Central memory CD8-positive, alpha-beta T cell (primary cell): ENCODE measurements at places on chromosomes 12 and 14.

- DNase-seq = no peak
Measured at GRCh38 chr12:24255920-24256665, 306.6 kb upstream of the SOX5 start.

GRCh38 chr14:31489691-31490090 lies 1.9 kb upstream of the GPR33 start:
- no peak for DNase-seq

DNA sequence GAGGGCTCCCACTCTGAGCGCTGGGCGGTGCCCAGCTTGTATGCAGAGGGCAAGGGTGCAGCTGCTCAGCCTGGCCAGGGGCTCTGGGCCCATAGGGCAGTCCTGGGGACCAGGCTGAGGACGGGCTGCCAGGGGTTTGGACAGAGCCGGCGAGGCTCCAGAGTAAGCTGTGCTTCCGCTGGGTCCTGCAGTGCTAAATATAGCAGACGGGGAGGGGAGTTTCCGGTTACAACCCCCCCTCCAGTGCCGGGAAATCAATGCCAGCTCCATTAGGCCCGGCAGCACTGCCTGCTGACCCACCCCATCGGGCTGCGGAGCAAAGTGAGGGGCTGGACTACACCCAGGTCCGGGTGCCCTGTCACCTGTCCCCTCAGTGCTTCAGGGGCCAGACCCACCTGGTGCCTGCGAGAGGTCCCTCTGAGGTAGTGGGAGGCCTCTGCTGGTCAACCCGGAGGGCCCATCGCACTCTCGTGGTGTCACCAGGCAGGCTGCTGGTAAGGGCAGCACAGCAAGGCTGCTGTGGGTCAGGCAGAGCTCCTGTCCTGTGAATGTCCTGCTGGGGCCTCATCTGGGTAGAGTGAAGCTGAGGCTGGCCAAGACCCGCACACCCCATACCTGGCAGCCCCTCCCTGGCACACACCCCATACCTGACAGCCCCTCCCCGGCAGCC lies 2.6 kb upstream of the JAG2 start:
- no peak for DNase-seq

- no peak for DNase-seq
Measured at GRCh38 chr12:81896771-81897170, 137.6 kb upstream of the PPFIA2 start.

GRCh38 chr14:76019676-76020075 lies 34.1 kb downstream of the IFT43 start:
- no peak for DNase-seq

- DNase-seq = no peak
Measured at GRCh38 chr14:33682760-33683159, 268.1 kb downstream of the EGLN3 start.

- DNase-seq = no peak
Measured at GRCh38 chr12:75205558-75205957, 4.1 kb downstream of the KCNC2 start.

GRCh38 chr14:27190296-27190695 lies 592.5 kb upstream of the NOVA1 start:
- no peak for DNase-seq

DNA sequence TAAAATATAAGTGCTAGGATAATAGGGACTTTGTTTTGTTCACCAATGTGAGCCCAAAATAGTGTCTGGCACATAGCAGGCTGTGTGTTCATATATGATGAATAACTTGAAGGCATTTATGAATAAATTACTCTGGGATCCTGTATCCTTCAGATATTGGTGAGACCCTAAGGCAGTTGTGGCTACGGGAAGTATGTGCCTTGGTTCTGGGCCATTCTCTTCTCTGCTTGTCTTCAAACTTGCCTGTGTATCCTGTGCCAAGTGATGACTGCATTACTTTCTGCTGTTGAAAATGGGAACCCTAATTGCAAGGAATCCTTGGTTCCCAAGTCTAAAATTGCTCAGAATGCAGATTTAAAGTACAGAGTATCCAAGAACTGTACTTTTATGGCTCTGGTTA lies 67.6 kb upstream of the KTN1 start:
- DNase-seq = no peak

DNA sequence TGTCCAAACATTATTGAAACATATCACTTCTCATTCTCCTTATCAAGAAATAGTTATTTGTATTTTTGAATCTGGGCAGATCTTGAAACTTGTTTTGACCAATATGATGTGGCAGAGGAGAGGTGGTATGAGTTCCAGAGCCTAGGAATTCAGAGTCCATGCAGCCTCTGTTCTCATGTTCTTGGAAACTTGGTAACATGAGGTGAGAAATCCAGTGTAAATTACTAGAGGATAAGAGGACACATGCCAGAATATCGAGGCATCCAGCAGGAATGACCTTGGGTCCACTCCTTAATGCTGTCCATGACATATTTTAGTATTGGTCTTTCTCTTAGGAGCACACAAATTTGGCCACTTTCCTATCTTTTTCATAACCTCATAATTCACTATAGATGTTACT lies 1374.6 kb downstream of the FSCB start:
- no peak for DNase-seq

GRCh38 chr12:93849946-93850345 lies 172.8 kb downstream of the CRADD start:
- DNase-seq = no peak

DNA sequence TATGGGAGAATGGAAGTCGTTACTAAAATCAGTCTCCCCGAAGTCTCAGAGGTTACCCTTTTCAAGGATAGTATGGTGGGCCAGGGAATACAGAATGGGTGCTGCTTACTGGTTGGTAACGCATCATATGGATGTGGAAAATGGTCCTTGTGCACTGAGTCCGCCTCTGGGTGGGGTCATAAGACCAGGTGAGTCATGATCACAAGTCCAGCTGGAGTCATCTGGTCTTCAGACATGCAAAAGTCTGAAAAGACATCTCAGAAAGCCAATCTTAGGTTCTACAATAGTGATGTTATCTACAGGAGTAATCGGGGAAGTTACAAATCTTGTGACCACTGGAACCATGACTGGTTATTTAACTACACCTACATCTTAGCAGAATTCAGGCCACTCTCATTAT lies 71.9 kb upstream of the TCL1B start:
- no peak for DNase-seq

- DNase-seq = no peak
Measured at GRCh38 chr14:24172871-24173281, 996 bp downstream of the REC8 start.

DNA sequence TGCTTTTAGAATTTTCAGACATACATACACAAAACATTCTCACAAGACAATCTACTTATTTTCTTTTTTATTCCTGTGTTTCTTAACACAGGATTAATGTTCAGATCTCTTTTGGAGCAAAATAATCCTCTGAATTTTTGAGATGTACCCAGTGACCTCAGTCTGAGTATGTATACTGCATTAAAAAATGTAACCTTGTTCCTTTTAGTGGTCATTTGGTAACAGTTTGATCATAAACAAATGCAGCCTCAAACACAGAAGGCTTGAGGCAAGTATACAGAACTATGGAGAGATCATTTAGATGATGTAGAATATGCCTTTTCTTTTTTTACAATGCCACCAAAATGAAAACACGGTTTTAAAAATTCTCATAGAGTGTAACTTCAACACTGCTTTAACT lies 9.7 kb downstream of the HIF1A start:
- DNase-seq = no peak

DNA sequence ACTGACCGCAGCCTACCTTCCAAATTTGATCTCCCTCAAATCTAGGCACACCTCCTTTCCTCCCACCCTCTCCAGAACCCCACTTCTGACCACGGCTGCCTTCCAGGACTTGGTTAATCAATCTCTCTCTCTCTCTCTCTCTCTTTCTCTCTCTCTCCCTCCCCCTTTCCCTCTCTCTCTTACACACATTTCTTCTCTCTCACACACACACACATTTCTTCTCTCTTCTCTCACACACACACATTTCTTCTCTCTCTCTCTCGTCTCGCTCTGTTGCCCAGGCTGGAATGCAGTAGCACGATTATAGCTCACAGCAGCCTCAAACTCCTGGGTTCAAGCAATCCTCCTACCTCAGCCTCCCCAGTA lies 521 bp upstream of the GMFB start:
- DNase-seq = no peak

DNA sequence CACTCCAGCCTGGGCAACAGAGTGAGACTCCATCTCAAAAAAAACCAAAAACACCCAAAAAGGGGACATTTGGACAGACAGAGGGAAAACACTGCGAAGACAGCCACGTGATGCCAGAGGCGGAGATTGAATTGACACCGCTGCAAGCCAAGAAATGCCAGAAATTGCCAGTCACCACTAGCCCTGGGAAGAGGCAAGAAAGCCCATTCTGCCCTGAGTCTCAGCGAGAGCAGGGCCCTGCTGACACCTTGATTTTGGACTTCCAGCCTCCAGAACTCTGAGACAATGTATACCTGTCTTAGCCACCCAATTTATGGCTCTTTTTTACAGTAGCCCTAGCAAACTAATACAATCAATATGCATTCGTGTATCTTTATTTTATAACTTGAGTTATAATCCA lies 7.4 kb upstream of the IGFBP6 start:
- no peak for DNase-seq

GRCh38 chr12:97380440-97380839 lies 82.2 kb upstream of the RMST start:
- DNase-seq = no peak

- no peak for DNase-seq
Measured at GRCh38 chr12:65609359-65609771, 214.9 kb upstream of the HMGA2 start.

DNA sequence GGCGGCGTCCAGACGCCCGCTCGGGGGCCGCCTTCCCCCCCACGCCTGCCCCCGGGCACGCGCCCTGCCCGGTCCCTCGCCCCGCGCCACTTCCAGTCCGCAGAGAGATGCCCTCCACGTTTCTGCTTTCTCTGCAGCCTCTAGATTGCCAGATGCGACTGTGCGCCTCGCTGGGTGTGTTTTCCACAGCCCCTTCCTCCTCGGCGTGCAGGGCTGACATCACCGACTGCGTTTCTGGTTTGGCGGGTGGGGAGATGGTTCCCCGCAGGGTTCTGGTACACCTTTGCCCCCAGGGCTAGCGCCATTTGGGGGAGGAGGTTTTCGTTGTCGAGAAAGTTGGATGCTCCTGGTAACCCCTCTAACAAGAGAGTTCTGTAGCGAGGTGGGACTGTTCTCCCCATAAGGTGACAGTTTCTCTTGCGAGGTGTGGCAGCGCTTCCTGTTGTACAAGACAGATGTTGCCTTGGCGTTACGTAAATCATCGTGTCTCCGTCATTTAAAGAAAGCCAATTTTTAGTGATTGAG lies 1.5 kb downstream of the CALM1 start:
- DNase-seq = peak; percentile 67

- no peak for DNase-seq
Measured at GRCh38 chr12:94722664-94723063, 72.3 kb upstream of the TMCC3 start.

- DNase-seq = no peak
Measured at GRCh38 chr14:34930591-34931091, 52.2 kb upstream of the SRP54 start.

- DNase-seq = no peak
Measured at GRCh38 chr12:20109676-20110075, 258.7 kb upstream of the PDE3A start.

- no peak for DNase-seq
Measured at GRCh38 chr12:120814203-120814902, 88.7 kb downstream of the ACADS start.

DNA sequence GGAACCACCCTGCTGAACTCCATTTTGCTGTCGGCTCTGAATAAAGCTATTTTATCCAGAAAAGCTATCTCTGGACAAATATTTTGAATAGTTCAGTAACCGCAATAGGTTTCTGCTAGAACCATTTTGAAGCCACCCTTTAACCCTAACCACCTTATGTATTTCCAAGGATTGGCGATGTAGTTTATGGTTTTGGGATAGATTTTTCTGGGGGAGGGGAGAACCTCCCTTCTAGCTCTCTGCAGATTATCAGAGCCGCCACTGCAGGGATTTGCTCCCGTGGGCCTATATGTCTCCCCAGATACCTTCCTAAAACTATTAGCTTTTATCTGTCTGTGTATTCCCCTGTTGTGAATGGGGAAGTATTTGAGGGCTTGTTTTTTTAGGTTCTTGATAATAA lies 1.8 kb upstream of the TUBA1B start:
- DNase-seq = no peak

DNA sequence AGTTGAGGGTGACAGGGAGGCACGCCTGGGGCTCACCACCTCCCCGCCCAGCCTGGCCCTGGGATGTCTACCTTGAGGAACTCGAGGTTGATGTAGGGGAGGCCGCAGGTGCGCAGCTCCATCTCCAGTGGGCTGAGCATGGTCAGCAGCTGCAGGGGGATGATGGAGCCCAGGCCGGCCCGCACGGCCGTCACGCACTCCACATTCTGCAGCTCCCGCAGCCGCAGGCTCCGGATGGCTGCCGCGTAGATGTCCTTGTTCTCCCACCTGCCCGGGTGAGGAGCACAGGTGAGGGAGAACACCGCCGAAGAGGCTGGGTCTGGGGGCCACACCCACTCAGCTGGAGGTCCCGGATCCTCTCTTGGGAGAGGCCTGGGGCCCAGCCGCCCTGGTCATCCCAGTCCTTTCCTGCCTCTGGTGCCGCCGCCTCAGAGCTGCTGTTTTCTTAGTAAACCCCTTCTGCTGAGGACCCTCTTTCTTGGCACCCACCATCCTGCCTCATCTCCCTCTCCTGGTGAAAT lies 38.2 kb downstream of the TRAFD1 start:
- DNase-seq = no peak

DNA sequence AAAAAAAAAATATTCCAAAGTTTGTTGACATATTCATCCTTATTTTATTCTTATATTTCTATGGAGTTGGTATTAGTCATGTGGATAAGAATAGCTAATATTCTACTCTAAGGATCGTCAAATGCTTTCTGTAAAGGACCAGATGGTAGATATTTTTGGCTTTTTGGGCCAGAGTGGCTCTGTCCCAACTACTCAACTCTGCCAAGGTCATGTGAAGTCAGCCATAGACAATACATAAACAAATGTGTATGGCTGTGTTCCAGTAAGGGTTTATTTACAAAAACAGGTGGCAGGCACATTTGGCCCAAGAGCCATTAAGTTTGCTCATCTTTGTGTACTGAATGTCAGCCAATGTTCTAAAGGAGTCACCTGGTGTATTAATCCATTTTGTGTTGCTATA lies 131.8 kb downstream of the TBX5 start:
- DNase-seq = no peak
